Brain microvascular endothelial cell (primary cell): ENCODE measurements at places on chromosomes 7 and 10.

- DNase-seq: peak; percentile 25
Observed at GRCh38 chr7:13282377-13282980, 595.0 kb downstream of the ARL4A start.

GRCh38 chr7:117385363-117386109 is 41.8 kb downstream of the ASZ1 start:
- no peak for DNase-seq

GRCh38 chr10:88158526-88159122 is 295.2 kb downstream of the PTEN start:
- no peak for DNase-seq

- no peak for DNase-seq
Observed at GRCh38 chr10:103663802-103664201, 170.3 kb downstream of the NEURL1 start.

- DNase-seq: no peak
Observed at GRCh38 chr10:77011874-77012811, 625.5 kb downstream of the KCNMA1 start.

GRCh38 chr7:101814081-101814990 is 3.1 kb upstream of the CUX1 start:
- no peak for DNase-seq

- peak; percentile 76 for DNase-seq
Observed at GRCh38 chr10:71773221-71773971, at the start of gene VSIR. Gene VSIR, minus strand, starts transcription at chr10:71773520. Its CDS starts 81 bp downstream, at chr10:71773439.

GRCh38 chr10:33967606-33968120 is 633.2 kb upstream of the NRP1 start:
- DNase-seq: no peak

GRCh38 chr7:79282070-79282694 is 171.3 kb downstream of the MAGI2 start:
- peak; percentile 71 for DNase-seq

DNA sequence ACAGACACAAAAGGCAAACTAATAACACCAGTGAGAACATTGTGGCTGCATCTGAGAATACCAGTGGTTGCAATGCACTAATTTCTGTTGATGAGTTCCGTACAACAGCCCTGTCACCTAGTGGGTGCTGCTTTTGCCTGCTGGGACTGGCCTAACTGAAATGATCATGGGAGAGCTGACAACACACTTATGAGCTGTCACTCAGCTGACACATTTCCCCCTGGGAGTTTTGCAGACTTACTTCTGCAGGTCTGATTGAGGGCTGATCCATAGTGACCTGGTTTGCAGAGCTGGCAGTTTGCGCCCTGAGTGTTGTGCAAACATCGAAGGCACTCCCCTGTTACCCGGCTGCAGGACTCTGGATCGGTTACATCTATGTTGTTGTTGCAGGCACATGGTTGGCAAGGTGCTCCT is 60.6 kb upstream of the LAMB1 start:
- DNase-seq: no peak

GRCh38 chr10:71006506-71006905 is 118.1 kb upstream of the PCBD1 start:
- DNase-seq: no peak

GRCh38 chr7:38220452-38220851 is 42.4 kb downstream of the STARD3NL start:
- no peak for DNase-seq

GRCh38 chr7:117605712-117606111 is 125.9 kb downstream of the CFTR start:
- no peak for DNase-seq

DNA sequence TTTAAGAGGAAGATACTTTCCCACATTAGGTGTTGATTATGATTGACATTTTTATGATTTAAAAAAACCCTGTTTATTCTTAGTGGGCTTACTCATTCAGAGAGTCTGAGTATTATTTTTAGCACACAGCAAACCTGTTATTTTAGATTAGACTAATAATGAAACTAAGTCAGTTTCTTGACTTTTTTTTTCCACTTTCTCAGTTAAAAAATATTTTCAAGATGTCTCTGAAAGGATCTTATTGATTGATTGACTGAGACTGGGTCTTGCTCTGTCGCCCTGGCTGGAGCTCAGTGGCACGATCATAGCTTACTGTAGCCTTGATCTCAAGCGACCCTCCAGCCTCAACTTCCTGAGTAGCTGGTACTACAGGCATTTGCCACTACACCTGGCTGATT is 20.4 kb upstream of the INPP5F start:
- no peak for DNase-seq

- no peak for DNase-seq
Observed at GRCh38 chr10:14131261-14131960, 199.3 kb downstream of the FRMD4A start.

DNA sequence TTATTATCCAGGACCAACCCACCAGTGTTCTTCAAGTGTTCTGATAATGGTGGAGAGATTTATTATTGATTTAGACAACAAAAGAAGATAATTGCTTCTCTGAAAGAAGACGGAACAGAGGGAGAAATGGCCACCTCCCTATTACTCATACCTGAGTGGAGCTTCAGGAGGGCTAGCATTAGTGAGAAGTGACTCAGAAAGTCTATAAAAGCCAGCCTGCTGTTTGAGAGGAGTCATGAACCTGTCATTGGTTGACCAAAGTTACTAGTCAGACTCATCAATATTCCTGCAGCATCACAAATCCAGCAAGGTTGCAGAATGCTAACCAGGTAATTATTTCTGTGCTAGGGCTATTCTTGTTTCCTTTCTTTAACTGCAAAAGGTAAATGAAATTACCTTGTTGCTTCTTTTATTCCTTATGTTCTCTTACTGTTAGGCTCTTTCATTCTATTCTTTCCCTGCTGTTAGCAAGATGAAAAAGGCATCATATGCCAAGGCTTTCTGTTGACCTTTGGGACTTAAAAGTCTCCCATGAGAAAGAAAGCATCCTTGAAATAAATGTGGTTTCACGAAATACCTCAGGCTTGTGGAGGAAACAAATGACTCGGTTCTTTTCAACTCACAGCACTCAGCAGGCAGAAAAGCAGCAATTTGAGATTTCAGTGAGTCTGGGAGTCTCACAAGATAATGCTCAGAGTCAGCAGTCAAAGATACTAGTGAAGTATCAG is 256.4 kb upstream of the PHYHIPL start:
- DNase-seq: peak; percentile 89

DNA sequence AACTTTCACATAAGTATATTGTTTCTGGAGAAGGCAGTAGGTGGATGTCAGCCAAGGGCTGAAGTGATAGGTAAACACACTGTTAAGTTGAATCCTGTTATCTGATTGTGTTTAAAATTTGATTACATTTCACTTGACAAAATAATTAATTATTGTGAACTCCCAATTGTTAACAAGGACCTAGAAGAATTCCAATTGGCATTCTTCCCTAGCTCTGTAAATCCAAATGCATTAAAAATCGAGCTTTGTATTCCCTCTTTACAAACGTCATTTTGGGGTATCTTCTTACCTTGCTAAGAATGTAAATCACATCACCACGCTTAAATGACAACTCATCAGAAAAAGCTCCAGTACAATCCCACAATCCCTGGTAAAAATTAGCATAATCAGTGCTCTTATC is 179.9 kb downstream of the SKAP2 start:
- DNase-seq: no peak

- no peak for DNase-seq
Observed at GRCh38 chr7:63067897-63068585, 930.6 kb upstream of the ZNF722 start.

- DNase-seq: no peak
Observed at GRCh38 chr7:28539289-28539981, 127.1 kb downstream of the CREB5 start.

DNA sequence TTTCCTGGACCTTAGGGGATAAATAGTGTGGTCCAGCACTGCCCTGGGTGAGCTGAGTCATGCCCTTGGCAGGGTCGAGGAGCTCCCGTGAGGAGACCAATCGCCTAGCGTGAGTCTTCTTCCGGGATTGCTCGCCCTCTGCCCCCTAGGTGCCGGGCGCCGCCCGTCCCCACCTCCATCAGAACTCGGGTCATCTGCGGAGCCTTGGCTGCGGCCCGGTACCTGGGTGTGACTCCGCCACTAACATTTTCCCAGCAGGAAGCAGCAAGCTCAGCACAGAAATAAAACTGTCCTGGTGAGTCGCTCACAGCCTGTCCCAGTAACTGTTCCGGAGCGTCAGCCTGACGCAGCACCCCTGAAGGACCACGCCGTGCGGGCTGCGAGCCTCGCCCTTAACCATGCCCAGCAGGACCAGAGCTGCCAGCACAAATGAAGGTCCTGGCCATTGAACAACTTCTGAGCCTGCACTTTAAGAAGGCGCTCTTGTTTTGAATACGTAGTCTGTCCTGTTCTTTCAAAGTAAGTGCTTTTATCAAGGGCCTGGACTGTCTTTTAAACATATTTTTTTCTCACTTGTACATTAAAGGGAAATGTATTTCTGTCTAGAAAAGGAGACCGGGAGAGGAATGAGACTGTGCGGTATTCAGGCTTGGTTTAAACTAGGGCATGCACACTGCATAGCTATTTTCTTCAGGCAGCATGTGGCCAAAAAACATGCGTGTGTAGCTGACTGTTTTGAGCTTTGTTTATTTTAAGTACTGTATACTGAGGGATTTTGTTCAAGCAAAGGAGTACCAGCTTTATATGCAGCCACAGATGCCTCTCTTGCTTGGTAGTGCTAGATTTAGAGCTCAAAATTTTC is 136.7 kb downstream of the HECW1 start:
- DNase-seq: peak; percentile 52

DNA sequence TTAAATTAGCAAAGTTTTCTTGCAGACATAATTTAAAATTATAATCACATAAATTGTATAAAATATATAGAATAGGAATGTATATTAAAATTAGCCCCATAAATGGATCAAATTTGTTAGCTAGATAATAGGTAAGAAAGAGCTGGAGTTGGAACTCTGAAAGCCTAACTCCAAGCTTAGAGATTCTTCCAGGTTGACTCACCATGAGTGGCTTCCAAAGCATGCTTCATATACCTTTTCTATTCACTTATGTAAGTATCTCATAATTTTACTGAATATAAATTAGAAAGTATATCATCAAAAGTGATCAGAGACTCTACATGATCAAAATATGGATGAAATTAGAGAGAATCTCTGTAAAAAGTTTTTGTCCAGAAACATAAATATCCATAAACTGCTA is 320.7 kb upstream of the MAGI2 start:
- DNase-seq: no peak

DNA sequence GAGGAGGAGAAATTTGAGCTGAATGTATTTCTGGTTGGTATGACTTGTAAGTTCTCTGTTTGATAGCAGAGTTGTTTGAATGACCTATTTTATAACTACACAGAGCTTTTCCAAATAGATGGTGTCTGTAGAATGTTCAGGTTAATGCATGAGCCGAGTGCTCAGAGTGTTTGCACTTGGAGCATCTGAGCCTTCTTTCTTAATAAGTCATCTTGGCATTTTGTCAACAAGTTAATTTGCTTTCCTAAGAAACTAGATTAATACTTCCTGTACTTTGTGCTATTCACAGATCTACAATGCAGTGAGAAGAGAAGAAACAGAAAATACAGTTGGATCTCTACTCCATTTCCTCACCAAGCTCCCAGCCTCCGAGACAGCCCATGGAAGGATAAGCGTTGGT is 138.2 kb downstream of the PLCE1 start:
- DNase-seq: no peak

GRCh38 chr10:130938051-130938450 is 373.5 kb downstream of the TCERG1L start:
- DNase-seq: no peak

- DNase-seq: no peak
Observed at GRCh38 chr10:97274828-97275227, 17.6 kb downstream of the ARHGAP19 start.

DNA sequence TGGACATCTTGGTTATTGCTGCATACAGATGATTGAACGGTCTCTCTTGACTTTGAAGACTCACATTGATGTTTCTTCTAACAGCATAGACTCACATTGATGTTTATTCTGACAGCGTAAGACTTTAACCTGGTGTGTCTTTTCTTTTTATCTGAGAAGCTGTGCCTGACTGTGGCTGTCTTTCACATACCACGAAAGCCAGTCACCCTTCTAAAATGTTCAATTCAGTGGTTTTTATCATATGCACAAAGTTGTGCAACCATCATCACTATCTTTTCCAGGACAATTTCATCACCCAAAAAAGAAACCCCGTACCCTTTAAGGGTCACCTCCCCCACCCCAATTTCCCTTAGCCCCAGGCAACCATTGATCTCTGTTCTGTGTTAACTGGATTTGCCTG is 24.7 kb downstream of the CELF2 start:
- DNase-seq: peak; percentile 53

DNA sequence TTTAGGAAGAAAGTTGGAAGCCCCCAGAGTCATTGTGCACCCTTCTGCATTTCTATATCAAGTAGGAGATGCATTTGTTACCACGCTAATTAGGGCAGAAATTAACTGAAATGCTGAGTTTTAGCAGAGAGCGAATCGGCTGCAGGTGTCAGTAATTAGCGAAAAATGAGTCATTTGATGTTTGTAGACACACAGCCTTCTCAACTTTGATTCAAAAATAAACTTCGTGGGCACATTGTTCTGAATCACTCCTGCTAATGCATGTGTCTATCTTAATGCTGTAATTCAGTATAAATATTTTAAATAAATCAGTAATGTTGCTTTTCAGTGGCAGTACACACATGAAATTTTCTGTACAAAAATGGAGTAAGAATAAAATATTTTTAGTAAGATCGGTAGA is 109.5 kb upstream of the CARD11 start:
- DNase-seq: no peak

GRCh38 chr10:78575400-78575799 is 493.4 kb upstream of the ZMIZ1 start:
- DNase-seq: peak; percentile 7

DNA sequence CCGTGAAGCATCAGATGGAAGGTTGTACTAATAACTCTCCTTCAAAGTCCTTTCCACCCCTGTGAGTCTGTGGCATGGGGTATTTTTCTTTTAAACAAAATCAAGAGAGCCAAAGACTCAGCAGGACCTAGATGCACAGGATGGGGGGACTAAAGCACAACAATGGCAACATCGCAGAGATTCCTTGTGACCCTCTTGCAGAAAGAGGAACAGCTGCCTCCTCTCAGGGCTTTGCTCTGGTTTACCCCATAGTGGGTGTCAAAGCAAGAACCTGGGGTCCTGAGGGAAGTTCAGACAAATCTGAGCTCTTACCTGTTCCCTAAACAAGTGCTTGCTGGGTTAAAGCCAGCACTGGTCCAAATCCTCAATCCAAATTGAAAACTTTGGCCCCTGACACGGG is 39.2 kb downstream of the FGF8 start:
- no peak for DNase-seq

GRCh38 chr7:67590649-67591048 is 594.0 kb downstream of the TYW1 start:
- no peak for DNase-seq

DNA sequence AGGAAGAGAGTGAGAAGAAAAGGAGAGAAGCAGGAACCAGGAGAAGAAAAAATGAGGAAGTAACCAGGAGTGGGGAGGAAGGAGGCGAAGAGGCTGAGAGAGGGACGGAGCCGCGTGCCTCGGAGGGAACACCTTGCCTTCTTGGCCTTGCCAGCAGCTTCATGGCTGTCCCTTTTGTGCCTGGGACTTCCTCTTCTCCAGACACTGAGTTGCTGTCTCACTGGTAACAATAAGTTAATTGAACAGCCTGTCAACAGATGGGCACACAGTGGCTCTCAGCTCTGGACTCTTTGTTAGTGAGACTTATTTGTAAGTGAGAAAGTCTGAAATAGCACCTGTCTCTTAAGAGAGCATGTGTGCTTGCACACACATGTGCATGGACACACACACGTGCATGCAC is 83.2 kb downstream of the GATA3 start:
- no peak for DNase-seq

- no peak for DNase-seq
Observed at GRCh38 chr10:110035070-110035921, 27.5 kb downstream of the ADD3 start.
